Hair follicle dermal papilla cell (primary cell): ENCODE measurements at places on chromosomes 16 and 17. TPM values are rescaled to one million over a fixed set of nuclear protein-coding genes. Genes with fewer than 3 reads are reported as not detected.

Gene EVPLL
- total RNA-seq, result not detected in 2 replicates

Gene TEDC2
- total RNA-seq, result 1.1 and 1.2 TPM in 2 replicates

Gene ABCA10
- total RNA-seq, result 5.0 and 8.4 TPM in 2 replicates

Gene KCNG4
- total RNA-seq, result not detected in 2 replicates

Gene CAPNS2
- total RNA-seq, result 1.6 and 1.8 TPM in 2 replicates

Gene STX1B
- 0.97 and 2.3 TPM in 2 replicates for total RNA-seq

Gene TBC1D28
- total RNA-seq, result not detected in 2 replicates

Gene CCL1
- total RNA-seq, result not detected in 2 replicates
